ENCODE measurements at places on chromosomes 16 and 17.

DNA sequence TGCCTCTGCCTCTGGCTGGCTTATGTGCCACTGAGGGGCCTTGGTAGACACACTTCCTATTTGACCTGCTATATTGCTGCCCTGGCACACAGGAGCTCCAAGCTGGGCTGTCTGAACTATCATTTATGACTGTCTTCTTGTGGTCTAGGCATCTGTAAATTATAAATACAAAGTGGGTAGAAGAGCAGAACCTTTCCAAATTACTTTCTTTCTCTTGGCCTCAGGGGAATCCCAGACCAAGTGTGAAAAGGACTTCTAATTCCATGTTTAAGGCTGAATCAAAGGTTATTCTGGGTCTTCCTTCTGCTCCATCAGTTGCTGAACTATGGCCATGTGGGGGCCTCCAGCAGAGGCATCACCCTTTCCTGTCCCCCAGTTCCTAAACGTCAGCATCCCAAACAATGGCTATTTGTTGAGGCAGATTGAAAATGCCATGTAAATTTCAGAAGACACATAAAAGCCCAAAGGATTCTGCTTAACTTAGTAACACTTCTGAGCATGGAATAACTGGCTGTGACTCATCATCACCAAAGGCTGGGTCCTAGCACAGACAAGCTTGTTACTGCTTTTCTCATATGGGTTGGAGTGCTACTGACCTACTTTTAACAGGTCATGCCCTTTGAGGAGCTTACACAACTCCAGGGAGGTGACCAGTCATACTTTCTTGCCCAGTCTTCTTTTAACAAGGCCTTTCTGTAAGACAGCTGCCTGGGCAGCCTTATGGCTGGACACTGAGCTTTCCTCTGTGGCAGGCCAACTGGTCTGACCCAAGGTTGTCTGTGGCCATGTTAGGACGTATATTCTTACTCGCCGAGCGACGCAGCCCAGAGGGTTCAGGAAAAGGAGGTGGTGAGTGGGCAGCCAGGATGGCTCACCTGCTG lies 154.8 kb downstream of the VPS53 start:
- no peak for DNase-seq

DNA sequence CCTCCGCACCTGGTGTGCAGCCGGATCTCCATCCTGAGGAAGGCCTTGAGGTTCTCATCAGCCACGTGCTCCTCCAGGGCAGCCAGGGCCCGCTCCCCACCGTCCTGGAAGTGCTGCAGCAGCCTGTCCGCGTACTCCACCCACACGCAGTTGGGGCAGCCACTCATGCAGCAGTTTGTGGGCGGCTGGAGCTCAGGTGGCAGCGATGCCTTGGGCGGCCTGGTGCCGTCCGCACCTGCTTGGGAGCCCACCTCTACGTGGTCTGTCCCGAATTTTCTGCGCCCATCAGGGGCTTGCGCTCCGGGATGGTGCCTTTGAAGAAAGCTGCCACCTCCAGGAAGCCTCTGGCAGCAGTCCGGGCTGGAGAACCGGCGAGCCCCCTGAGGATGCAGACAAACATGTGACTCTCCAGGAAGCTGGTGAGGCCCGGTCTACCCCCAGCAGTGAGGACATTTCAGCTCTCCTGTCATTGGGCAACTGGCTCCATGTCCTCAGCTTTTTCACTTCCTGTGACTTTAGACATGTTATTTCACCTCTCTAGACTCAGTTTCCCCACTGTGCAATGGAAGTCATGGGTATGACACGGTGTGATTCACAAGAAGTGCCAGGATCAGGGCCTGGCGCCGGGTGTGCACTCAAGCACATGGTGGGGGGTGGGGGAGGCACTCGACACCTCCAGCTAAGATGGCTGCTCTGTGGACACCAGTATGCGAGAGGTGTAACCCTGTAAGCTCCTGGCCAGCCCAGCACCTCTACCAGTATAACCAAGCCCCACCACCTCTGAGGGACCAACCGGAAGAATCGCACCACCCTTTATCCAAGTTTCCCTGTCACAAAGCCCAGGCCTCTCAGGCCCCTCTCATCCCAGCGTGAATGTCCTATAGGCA lies 957 bp downstream of the OXLD1 start:
- no peak for DNase-seq

DNA sequence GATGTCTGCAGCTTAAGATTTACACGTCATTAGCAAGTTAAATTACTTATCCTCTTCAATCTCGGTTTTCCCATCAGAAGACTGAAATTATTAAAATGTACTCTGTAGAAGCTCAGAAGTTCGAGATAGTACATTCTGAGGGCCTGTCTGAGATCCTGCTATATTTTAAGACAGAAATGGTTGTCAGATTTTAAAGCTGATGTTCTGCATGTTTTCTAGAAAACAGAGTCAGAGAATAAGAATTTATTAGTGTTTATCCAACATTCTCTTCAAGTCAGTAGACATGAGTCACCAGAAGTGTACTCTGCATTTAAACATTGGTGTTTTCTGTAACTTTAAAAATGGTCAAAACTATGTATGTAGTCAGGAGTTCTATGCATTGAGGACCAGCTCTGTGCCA lies 155.2 kb upstream of the MYOCD start:
- DNase-seq = no peak

GRCh38 chr17:51487947-51488346 lies 227.6 kb downstream of the UTP18 start:
- no peak for DNase-seq

- DNase-seq = no peak
These were observed at the start of gene MT1H for GRCh38 chr16:56669005-56669839. TSS of gene MT1H (plus strand) at chr16:56669814. CDS start at chr16:56669885, 71 bp downstream.

DNA sequence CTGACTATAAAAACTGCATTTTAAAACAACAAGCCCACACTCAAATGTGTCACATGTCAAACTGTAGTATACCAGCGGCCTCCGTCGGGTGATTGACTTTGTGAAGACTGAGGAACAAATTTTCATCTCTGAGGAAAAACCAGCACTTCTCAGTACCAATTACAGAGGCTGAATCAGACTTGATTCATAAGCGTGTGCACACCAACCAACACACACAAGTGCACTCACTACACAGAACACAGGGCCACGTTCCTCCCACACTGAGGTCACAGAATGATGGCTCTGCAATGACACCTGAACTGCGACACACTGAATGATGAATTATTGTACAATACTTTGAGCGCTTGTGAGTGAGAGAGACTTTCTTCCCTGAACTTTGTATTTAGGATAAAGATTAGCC lies 29.6 kb downstream of the XPO6 start:
- DNase-seq = no peak

- no peak for DNase-seq
These were observed 190.1 kb downstream of the CCDC182 start for GRCh38 chr17:57554826-57555635.

GRCh38 chr17:62966426-62967204 lies 580 bp downstream of the TANC2 start:
- no peak for DNase-seq

DNA sequence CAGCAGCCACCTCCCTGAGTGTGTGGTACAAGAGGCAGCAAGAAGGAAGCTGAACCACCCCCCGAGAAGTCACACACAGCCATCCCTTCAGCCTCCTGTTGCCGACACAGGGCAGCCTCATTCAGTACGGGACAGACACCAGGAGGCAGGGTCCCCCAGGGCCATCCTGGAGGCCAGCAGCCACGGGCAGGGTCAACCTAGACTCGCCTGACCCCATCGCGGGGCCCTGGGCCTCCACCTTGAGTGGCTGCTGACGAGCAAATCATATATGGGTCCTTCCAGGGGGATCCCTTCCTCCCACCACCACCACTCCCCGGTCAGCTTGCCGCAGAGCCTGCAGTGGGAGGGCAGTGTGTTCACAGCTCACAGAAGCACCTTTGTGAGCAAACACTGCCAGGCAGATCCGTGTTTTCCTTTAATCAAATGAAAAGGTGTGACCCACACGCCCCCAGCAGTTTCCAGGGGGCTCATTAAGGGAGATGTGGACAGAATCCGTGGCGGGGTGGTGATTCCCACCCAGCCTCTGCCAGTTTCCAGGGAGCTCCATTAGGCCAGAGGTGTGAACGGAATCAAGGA lies 5.6 kb upstream of the ACSF3 start:
- no peak for DNase-seq

- no peak for DNase-seq
These were observed 57.2 kb upstream of the CACNG3 start for GRCh38 chr16:24198807-24199533.

DNA sequence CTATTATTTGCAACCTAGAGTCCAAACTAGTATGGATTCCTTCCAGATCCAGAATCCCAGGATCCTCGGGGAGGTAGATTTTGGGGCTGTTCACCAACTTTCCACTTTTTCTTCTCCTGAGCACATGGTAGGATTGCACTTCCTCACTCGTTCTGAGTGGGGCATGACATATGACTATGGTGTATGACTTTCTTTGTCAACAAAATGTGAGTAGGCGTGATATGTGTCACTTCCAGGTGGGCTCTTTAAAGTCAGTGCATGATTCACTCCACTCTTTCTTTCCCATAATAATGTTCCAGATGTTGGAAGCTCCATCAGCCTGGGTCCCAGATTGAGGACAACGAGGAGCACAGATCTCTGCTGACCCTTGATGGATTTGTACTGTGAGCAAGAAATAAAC lies 21.5 kb downstream of the IRX5 start:
- no peak for DNase-seq

DNA sequence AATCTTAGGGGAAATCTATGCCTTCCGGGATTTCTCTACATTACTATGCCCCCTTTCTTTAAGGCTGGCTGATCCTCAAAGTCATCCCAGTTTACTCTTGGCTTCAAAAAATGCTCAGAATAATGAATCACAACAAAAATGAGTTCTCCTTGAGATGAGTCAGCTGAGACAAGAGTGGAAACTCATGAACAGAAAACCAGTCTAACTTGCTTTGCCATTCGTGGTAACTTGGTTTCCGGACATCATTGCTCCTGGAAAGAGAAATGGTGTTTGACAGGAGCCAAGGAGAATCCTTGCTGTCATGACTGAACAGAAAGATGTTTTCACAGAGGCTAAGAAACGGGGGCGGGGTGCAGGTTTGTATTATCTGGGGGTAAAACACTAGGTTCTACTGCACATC lies 435.6 kb upstream of the DYNLRB2 start:
- no peak for DNase-seq

- no peak for DNase-seq
These were observed 21.3 kb downstream of the TPSD1 start for GRCh38 chr16:1277151-1277598.

DNA sequence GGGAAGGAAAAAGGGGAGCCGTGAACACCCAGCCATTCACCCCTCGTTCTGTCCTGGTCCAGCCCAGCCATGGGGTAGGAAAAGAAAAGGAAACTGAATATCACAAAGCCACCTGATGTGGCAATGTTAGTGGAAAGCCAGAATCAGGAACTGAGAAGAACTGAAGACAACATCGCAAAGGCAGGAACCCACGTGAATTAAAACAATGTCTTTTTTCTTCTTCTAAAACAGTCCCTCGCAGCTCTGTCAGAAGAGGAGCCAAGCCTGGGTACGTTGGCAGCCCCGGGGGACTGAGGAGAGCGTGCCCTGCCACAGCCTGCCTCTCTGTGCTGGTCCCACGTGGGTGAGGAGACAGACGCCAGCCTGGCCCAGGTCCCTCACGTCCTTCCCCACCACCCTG lies 55.0 kb downstream of the ZNF423 start:
- no peak for DNase-seq

GRCh38 chr17:42457107-42457792 lies 1.4 kb upstream of the ATP6V0A1 start:
- no peak for DNase-seq

GRCh38 chr17:31517524-31517923 lies 126.0 kb downstream of the RAB11FIP4 start:
- DNase-seq = no peak

DNA sequence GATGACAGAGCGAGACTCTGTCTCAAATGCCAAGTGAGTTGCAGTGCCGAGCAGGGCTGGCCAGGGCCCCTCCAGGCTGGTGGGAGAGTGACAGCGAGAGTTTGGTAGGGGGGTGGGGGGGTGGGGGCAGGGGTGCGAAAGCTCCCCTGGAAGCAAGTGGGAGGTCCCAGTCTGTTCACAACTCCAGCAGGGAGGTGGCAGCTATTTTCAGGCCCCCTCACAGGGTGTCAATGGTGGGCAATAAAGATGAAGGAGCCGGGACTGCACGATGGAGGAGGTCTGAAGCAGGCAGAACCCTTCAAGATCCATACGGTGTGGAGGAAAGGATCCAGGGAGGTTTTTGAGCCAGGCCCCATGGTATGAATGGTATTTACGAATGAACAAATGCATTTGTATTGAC lies 83.7 kb downstream of the PGS1 start:
- DNase-seq = no peak

GRCh38 chr17:49469831-49470810 lies 25.0 kb upstream of the NGFR start:
- DNase-seq = no peak

DNA sequence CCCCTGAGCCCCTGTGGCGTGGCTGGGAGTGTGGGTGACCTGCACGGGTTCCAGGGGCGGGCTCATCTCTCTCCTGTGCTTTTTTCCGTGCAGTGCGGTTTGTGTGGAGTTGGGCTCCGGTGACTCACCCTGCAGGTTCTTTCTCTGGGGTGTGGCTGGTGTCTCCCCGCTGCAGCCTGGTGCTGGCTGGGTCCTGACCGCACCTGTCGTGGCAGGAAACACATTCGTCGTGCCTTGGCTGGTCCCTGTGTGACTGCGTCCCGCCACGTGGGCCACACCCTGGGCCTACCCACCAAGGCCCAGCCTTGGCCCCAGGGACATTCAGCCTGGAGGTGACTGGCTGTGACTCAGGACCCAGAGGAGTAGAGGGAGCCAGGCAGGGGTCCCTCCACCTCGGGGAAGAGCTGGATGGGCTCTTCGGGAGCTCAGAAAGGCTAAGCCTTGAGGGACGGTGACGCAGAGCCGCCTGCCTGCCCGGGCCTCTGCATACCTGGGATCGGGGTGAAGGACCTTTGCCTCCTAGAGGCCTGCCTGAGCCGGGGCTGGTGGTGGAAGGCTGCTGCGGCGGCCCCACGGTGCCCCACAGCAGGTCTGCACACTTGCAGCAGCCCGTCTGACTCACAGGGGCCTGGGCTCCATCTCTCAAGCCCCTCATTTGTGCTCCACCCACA lies 7.8 kb downstream of the TRAF7 start:
- no peak for DNase-seq

GRCh38 chr16:3046641-3047386 lies 453 bp downstream of the MMP25 start:
- DNase-seq = no peak

GRCh38 chr17:43354371-43354770 lies 44.4 kb upstream of the ARL4D start:
- no peak for DNase-seq

DNA sequence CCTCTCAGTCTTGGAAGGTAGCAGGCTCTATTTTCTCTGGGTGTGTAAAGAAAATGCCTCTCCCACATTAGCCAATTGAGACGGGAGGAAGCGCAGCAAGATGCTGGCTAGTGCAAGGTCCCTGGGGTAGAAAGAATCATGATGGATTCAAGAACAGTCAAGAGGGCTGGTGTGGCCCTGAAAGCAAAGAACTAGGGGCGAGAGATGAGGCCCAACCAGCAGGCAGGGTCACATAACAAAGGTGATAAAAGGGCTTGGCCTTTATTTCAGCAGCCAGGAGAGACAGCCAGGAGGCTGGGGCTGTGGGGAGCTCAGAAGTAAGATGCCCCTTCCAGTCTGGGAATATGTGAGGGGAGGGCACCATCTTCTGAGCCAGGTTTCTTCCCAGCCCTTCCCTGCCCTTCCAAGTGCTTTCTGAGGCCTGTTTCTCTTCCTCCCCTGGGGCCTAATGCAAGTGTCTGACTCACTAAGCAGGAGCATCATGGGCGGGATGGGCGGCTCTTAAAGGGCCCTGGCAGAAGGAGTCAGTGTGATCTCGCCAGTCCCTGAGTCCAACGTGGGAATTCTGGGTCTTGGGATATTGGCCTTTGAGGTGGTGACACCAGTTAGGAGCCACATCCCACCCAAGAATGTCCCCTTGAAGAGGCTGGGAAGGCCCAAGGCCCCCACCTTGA lies 3.9 kb upstream of the NLRC5 start:
- DNase-seq = no peak
